CD4-positive, CD25-positive, alpha-beta regulatory T cell (primary cell): ENCODE measurements at places on chromosomes 4 and X. TPM values are rescaled to one million over a fixed set of nuclear protein-coding genes. Genes with fewer than 3 reads are reported as not detected.

Gene RAI2
- 0.15 TPM for total RNA-seq

Gene GATB
- 7.9 TPM for total RNA-seq

Gene MYL5
- 13.9 TPM for total RNA-seq

Gene KIT
- 0.49 TPM for total RNA-seq

DNA sequence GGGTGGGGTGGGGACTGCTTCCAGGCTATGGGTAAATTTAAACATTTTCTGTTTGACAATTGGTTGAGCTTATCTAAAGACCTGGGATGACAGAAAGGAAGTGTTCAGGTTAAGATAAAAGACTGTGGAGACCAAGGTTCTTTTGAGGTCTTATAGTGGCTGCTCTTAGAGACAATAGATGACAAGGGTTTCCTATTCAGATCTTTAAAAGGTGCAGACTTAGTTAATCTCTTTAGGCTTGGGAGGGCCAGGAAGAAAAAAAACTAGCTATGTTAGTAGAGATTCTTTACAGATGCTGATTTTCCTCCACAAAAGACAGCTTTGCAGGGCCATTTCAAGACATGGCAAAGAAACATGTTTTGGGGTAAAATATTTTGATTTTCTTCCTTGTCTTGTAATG, 972.5 kb downstream of the CCSER1 start:
- no peaks in the 10 kb centered on the region for H3K4me1 ChIP-seq
- H3K36me3 ChIP-seq: no peaks in the 10 kb centered on the region
- H3K27me3 ChIP-seq: no peaks in the 10 kb centered on the region

DNA sequence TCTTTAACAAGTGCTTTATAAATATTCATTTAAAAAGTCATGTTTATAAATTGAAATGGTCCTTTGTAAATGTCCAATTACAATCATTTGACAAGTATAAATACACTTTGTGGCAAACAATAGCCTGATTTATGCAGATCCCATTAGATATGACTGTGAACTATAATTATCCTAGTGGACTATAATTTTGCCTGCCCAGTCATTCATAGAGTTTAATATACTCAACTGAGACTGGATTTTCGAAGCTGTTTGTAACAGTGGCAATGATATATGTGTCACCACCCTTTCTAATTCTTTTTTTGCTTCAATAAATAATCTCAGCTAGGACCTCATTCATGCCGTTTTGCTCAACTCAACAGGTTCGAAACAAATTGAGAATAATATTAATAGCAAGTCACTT, 732.0 kb downstream of the PCDH18 start:
- no peak overlapping the region for H3K4me3 ChIP-seq
- H3K27ac ChIP-seq: no peak overlapping the region
- no peak for DNase-seq
- no peaks in the 10 kb centered on the region for H3K27me3 ChIP-seq

DNA sequence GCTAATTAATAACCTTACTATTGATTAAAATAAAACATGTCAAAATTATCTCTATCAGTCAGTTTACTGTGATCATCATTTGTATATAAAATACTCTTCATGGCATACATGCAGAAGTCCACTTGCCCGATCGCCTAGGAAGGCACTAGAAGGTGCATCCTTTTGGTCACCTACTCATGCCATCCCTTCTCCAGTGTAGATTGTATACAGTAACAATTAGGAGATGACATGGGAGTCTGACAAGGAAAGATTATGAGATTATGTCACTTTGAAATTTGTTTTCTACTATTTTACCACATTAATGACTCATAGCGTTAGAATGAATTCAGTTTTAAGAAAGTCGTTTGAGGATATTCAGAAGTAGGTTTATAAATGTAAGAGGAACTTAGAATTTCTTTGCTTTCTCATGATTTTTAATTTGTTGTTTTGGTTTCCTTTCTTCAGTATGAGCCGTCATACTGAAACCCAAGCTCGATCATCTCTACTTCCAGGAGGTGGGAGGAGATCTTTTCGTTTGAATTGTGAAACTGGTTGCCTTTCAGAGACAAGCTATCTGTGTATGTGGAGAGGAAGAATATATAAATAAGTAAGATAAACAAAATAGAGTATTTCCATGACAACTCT, 51.1 kb upstream of the UNC5C start:
- H3K27ac ChIP-seq: no peak overlapping the region
- no peaks in the 10 kb centered on the region for H3K36me3 ChIP-seq
- H3K4me3 ChIP-seq: no peak overlapping the region

GRCh38 chrX:109886122-109886761, 116.7 kb upstream of the TMEM164 start:
- H3K27ac ChIP-seq: no peak overlapping the region
- peak; percentile 15 for DNase-seq
- H3K27me3 ChIP-seq: no peaks in the 10 kb centered on the region
- H3K36me3 ChIP-seq: no peaks in the 10 kb centered on the region

DNA sequence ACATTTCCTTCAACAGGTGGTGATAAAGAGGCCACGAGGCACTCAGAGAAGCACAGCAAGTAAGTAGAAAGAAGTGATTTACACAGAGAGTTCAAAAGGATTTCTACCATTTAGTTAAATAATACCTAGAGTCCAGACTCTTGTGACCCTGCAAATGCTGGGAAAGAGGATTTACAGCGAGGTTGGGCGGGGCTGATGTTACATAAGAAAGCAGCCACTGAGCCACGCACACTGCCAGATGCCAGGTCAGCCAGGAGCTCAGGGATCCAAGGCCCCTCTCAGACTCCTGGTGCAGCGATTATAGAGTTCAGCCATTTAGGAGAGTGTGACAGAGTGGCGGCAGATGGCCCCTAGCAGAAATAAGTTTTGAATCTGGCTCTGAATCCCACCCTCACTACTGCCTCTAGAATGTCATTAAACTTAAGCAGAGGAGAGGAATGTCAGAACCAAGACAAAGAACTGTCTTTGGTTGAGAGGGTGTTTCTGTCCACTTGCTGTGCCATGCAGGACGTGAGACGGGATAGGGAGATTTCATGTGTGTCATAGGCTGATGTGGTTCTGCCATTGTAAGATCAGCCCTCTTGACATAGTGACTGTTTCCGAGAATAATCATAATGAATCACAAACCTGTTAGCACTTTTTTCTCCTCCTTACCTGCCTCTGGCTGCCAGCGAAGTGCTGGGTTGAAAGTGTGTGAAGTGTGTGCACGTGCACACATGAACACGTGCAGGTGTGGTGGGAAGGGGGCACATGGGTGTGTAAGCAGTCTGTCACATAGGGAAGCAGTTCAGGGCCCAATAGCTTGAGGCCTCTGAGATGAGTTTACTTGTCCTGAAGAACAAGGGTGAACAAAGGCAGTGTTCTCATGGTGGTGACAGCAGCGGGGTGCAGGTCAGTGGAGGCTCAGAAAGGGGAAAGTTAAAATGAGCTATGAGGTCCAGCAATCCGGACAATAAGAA, 50.1 kb downstream of the MFAP3L start:
- no peak overlapping the region for H3K4me3 ChIP-seq
- no peaks in the 10 kb centered on the region for H3K4me1 ChIP-seq
- no peak for DNase-seq
- no peaks in the 10 kb centered on the region for H3K36me3 ChIP-seq

DNA sequence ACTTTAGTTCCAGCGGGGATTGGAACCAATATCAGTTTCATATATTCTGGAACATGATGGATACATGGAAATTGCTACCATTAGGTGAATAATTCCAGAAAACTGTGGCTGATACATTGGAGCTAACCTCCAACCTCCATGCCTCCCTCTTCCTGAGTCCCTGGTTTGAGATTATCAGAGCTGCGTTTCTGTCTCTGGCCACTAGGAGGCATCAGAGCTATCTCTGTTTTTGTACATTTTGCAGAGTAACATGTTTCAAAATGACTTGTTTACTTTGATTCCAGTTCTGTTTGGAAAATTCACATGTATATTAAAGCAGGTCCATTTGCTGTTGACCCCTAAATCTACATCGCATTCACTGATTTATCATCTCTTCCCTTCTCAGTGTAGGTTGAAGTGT, 2.4 kb upstream of the RAB40AL start:
- DNase-seq: no peak
- no peaks in the 10 kb centered on the region for H3K27me3 ChIP-seq
- H3K36me3 ChIP-seq: no peaks in the 10 kb centered on the region
- no peak overlapping the region for H3K4me3 ChIP-seq
- H3K4me1 ChIP-seq: no peaks in the 10 kb centered on the region

GRCh38 chrX:18389966-18390365, 35.4 kb upstream of the CDKL5 start:
- no peaks in the 10 kb centered on the region for H3K27me3 ChIP-seq
- H3K36me3 ChIP-seq: no peaks in the 10 kb centered on the region
- no peak overlapping the region for H3K27ac ChIP-seq
- no peaks in the 10 kb centered on the region for H3K4me1 ChIP-seq
- DNase-seq: no peak

DNA sequence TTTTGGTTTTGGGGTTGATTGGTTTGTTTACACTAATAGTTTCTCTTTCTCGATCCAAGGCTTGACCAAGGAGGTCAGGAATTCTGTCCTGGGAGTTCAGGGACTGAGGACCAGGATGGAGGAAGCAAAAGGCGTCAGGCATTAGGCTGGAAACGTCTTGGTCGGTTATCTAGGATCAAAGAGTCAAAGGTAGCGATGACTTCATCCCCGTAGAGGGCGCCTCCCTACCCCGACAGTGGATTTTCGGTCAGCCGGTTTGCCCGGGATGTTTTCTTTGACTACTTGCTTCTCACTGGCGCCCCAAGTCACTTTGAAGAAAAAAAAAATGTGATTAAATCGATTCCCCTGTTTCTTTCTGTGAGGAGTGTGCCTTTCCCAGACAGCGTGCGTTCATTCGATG, 980 bp upstream of the FHDC1 start:
- peaks cover 32% of the 10 kb centered on the region for H3K4me1 ChIP-seq
- no peak overlapping the region for H3K4me3 ChIP-seq
- no peaks in the 10 kb centered on the region for H3K36me3 ChIP-seq
- H3K27ac ChIP-seq: no peak overlapping the region
- H3K27me3 ChIP-seq: peaks cover 33% of the 10 kb centered on the region

DNA sequence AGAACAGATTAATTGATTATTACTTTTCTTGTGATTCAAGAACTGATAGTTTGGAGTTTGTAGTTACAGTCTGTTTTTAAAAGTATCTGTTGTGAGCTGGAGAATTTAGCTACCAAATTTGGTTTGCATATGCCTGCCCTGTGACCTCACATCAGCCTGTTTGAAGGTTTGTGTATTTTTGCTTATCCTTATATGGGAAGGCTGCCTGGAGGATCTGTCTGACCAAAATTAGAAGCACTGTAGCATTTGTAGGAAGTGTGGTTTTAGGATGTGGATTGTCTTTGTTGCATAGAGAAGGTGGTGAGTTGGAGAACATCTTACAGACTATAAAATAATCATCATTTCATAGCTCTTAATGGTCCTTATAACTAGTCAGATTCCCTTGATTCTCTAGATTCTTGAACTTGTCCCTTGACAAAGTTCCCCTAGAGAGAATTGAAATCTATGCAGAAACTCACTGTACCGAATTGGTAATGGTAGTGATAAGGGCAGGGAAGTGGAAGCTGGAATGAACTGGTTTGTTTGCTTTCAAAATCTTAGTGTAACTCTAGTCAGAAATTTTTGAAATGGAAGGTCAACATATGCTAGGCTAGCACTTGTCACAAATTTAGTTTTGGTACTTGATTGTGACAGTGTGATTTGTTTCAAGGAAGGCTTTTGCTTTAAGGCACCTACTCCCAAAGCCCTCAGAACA, 57.3 kb downstream of the SH3BGRL start:
- no peaks in the 10 kb centered on the region for H3K36me3 ChIP-seq
- no peak overlapping the region for H3K4me3 ChIP-seq
- H3K27ac ChIP-seq: no peak overlapping the region
- DNase-seq: no peak

GRCh38 chr4:89301902-89302301, 5.7 kb downstream of the GPRIN3 start:
- H3K27ac ChIP-seq: peak overlapping the region; percentile 94
- H3K4me1 ChIP-seq: peaks cover 95% of the 10 kb centered on the region
- DNase-seq: no peak
- H3K4me3 ChIP-seq: peak overlapping the region; percentile 96

DNA sequence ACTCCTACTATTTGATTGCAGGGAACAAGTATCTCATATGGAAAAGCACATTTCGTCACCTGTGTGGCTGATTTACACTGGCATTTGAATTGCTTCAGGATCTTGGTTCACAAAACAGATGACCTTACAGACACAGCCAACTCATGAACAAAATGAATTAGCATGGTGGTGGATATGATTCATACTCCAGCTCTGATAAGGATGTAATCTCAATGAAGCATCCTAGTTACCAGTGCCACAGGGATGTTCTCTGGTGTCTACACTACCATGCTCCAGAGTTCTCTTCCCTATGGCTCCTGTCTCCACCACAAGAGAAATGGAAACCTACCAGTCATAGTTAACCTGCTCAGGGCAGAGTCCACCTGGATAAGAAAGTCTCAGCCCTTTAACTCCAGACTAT, 40.7 kb downstream of the TEC start:
- no peak overlapping the region for H3K4me3 ChIP-seq
- no peak for DNase-seq
- no peaks in the 10 kb centered on the region for H3K27me3 ChIP-seq
- no peaks in the 10 kb centered on the region for H3K36me3 ChIP-seq
- no peak overlapping the region for H3K27ac ChIP-seq

GRCh38 chr4:168621806-168622589, 125.1 kb downstream of the PALLD start:
- H3K4me3 ChIP-seq: no peak overlapping the region
- H3K36me3 ChIP-seq: no peaks in the 10 kb centered on the region
- DNase-seq: no peak
- no peaks in the 10 kb centered on the region for H3K4me1 ChIP-seq
- no peak overlapping the region for H3K27ac ChIP-seq
- H3K27me3 ChIP-seq: peaks cover 3% of the 10 kb centered on the region

DNA sequence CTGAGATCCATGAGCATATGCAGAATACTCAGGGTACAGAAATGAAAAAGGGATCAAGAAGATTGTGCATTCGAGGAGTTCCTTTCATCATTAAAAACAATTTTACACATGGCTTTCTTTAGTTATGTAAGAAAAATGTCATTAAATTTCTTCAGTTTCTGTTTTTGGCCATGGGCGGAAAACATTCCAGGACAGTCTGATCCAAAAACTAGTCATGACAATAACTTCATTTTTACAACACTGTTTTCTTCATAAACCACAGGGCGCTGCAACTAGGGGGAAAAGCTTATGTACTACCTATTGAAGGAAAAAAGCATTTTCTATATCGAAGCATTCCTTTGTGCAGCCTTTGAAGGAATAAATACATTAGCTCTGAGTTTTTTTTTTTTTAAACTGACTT, 28.2 kb downstream of the IL13RA1 start:
- no peaks in the 10 kb centered on the region for H3K4me1 ChIP-seq
- no peaks in the 10 kb centered on the region for H3K36me3 ChIP-seq
- no peak for DNase-seq
- H3K27ac ChIP-seq: no peak overlapping the region
- peaks cover 2% of the 10 kb centered on the region for H3K27me3 ChIP-seq

DNA sequence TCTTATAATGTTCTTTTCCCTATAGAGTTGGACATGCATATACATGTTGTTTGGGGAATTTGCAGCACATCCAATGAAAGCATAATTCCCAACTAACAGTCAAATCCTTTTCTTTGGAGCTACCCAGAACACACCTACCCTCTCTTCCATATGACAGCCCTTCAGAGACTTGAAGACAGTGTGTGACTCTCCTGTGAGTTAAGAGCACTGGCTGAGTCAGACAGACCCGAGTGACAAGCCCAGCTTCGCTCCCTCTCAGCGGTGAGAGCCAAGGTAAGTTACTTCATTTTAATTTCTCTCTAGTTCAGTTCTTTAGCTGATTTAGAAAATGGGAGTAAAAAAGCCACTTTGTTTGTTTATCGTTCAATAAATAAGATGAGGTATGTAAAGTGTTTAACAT, 86.3 kb downstream of the RTL9 start:
- no peaks in the 10 kb centered on the region for H3K36me3 ChIP-seq
- DNase-seq: no peak
- H3K27me3 ChIP-seq: peaks cover 6% of the 10 kb centered on the region
- no peak overlapping the region for H3K27ac ChIP-seq
